ENCODE measurements at places on chromosomes 7 and 10. TPM values are rescaled to one million over a fixed set of nuclear protein-coding genes. Genes with fewer than 3 reads are reported as not detected.

The SLK gene
- 3.0 TPM for polyA plus RNA-seq

The GIMAP7 gene
- polyA plus RNA-seq, result 24.1 TPM

The OR2A5 gene
- not detected for polyA plus RNA-seq

The STK17A gene
- 175 TPM for polyA plus RNA-seq

The STEAP2 gene
- polyA plus RNA-seq, result not detected

The DNAJC12 gene
- polyA plus RNA-seq, result not detected

The SH2D4B gene
- not detected for polyA plus RNA-seq

The KCNMA1 gene
- 5.5 TPM for polyA plus RNA-seq

The BTBD16 gene
- not detected for polyA plus RNA-seq
